GM03348 (cell line): ENCODE measurements at places on chromosomes 5 and 9.

DNA sequence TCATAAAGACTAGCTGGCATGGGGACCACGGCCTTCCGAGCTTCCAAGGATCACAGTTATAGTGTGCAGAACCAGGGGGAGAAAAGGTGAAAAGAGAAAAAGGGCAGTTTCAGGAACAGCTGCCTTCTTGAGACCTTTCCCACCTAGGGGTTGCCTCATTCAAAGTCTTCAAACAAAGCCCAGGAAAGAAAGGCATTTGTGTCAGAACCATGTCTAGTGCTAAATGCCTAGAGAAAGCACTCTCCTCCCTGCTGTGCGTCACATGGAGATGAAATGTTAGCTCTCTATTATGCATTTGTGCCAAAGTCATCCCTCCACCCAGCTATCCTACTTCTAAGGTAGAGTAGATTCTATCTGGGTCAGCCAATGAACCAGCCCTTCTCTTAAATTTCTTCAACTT lies 1037.3 kb upstream of the WWC1 start:
- DNase-seq: no peak

- DNase-seq: no peak
These were observed 22.6 kb downstream of the CLPTM1L start for GRCh38 chr5:1322036-1322900.

GRCh38 chr5:85760519-85760918 lies 857.2 kb upstream of the COX7C start:
- DNase-seq: no peak

DNA sequence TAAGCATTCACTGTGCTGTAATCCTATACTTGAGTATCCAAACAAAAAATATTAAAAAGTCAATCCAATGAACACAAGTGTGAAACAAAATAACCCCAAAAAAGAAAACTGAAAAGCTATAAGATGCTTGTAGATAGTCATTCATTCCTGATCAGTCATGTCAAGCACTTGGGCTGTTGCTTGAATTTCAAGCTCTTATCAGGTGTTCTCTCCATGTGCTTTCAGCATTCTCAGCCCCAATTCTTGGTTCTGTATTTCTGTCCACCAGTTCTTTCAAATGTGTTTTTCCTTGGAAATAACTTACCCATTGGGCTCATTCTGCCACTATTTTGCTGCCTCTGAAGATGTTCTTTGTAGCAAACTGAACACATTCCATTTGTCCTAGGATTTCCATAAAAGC lies 4.7 kb downstream of the ZFAND5 start:
- DNase-seq: no peak
